Mesenteric fat pad (tissue), 1 donor: ENCODE measurements at places on chromosomes 7 and 10. TPM values are rescaled to one million over a fixed set of nuclear protein-coding genes. Genes with fewer than 3 reads are reported as not detected.

The CASTOR2 gene
- total RNA-seq, result 25.3 TPM

The CTAGE4 gene
- total RNA-seq, result 0.58 TPM

The ANXA7 gene
- total RNA-seq, result 146 TPM

The BTRC gene
- total RNA-seq, result 18.3 TPM

DNA sequence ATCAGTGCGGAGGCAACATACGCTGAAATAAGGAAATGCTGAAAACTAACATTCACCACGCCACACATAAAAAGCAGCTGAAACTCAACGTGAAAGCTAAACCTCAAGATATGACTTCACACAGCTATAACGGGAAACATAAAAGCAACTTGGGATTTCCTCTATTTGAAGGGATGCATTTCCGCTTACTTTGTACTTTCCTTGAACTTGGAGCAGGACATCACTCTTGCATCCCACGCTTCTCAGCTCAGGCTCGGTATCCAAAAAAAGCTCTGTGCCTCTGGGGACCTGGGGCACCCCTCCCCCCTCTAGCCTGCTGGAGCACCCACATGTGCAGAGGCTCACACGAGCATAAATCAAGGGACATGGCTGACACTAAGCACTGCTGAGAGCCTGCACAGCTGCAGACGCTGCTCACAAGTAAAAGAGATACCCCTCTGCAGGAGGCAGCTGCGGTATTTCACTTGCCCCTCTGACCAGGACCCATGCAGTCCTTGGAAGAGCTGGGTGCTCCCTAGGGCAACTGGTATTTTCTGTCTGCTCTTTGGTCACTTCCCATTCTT lies 34.2 kb downstream of the PARD3 start:
- DNase-seq, result no peak

DNA sequence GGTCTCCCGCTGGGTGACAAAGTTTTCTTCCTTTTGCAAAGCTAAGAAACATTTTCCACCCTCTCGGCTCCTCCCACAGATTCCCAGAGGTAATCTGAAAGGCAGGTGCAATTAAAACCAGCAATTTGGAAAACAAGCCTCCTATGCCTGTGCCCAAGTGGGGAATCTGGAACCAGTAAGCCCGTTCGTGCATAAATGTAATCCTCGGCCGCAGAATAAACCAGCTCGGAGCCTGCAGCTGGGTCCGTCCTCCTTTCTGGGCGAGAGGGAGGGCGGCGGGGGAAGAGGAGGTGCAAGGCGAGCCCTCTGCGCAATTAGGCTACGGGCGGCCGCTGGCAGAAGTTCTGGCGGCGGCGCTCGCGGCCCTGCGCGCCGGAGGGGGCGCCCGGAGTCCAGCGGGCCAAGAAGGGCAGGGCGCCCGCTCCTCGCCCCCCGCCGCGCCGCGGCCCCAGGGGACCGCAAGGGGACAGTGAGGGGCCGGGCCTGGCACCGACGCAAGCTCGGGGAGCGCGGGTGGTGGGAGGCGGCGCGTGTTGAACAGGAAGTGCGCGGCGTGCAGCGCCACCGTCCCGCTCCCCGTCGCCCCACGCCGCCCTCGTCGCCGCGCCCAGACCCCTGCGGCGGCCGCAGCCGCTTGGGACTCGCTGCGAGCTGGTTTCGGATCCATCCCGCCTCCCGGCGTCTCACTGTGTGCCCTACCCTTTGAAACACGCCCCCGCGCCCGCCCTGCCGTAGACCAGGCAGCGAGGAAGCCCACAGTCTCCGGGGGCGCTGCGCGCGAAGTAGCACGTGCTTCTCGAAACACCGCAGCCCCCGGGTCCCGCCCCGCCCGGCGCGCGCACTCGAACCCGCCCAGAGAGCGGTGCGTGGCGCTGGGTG lies at the start of gene PRKAG2:
TSS of gene PRKAG2 (minus strand) at position 217 of the 879 bp plus-strand sequence. CDS start 495 bp downstream, outside the sequence.
- no peak for DNase-seq

DNA sequence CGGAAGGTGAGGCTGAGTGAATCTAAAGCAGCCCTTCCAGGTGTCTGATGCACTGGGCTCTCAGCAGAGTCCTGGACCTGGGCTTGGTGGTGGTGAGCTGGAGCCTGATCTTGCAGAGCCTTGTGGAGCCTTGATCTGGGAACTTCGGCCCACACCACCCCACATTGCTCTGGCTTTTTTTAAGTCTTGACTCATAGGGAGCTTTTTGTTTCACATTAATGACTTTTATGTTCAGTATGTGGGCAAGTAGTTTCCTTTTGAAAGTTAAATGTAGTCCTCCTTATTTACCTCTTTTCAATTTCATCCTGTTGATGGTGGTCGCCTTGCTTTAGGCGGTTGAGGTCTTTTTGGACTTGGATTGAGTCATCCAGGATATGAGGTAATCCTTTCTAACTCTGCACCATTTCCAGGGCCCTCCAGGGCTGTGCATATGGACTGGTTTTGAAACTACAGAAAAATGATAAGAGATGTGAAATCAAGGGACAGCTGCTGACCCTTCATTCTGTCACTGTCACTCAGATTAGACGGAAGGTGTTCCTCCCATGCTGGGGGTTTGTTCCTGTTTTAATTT lies 2.9 kb upstream of the NRAP start:
- DNase-seq, result no peak

DNA sequence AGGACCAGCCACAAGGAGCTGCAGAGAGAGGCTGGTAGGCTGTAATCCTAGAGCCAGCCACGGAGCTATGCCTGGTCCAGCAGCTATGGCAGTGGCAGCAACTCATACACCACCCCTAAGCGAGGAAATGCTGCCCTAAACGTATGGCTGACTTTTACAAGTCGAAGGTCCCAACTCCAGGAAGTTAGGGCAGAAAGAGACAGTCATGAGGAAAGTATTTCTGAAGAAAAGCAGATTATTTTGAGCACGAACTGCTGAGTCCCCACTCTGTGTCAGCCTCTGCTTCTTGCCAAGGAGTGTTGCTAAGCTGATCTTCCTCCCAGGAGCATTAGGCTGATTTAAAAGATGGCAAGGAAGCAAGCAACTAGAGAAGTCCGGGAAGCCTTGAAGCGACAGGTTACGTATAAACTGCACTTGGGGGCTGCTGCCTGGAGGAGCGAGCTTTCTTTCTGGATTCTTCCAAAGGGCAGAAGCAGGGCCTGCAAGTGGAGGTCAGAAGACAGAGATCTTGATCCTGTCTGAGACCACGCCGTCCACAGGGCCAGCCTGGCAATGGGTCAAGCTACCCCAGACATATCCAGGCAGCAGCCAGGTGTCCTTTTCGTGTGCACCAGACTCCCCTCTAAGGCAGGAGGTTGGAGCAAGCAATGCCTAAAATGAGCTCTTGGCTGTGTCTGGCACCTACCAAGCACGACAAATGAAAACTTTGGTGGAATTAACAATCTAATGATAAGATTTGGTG lies 39.4 kb downstream of the PLXNA4 start:
- no peak for DNase-seq

GRCh38 chr7:26916336-26916735 lies 51.9 kb upstream of the SKAP2 start:
- no peak for DNase-seq

DNA sequence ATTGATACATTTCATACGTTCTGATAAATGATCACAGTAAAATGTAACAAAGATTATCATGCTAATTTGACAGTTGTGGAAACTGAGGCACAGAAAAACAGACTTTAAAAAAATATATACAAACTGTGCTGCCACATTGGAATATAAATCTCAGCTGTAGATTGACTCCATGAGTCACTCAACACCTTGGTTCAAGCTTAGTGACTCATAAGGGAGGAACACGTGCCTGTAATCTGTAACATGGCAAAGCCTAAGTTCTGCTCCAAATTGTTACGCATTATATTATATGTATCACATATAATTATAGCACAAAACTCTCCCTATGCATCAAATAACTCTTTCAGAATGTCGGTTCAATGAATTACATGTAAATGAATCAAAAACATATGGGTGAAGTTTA lies 1047.5 kb downstream of the GATA3 start:
- DNase-seq, result no peak

DNA sequence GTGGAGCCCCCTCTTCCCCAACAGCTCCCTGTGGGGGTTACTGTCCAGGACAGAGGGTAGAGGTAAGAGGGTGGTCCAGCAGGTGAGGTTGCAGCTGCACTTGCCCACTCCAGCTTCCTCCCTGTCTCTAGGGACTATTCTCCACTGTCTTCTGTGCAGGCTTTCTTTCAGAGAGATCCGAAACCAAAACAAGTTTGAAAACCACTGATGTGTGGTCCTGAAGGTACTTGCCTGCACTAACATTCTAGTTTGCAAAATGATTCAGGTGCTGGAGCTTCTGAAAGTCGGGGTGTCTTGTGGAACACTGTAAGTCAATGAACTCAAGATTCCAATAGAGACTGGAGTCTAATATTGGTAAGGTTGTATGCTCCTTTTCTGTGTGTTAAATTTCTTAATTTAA lies 63.1 kb downstream of the BLNK start:
- no peak for DNase-seq

- no peak for DNase-seq
Observed at GRCh38 chr7:24713850-24714675, 43.2 kb downstream of the GSDME start.
